ENCODE measurements at places on chromosomes 7 and 10. TPM values are rescaled to one million over a fixed set of nuclear protein-coding genes. Genes with fewer than 3 reads are reported as not detected.
A peak's percentile ranks its signal among the peaks of the same experiment; 100 is the strongest.

GRCh38 chr7:116499168-116500077, at the start of gene CAV2:
Gene CAV2, plus strand, starts transcription at chr7:116499738. Its CDS starts 44 bp downstream, at chr7:116499782.
- no peak for DNase-seq

- no peak for DNase-seq
Measured at GRCh38 chr10:123643315-123643714, 22.8 kb upstream of the GPR26 start.

DNA sequence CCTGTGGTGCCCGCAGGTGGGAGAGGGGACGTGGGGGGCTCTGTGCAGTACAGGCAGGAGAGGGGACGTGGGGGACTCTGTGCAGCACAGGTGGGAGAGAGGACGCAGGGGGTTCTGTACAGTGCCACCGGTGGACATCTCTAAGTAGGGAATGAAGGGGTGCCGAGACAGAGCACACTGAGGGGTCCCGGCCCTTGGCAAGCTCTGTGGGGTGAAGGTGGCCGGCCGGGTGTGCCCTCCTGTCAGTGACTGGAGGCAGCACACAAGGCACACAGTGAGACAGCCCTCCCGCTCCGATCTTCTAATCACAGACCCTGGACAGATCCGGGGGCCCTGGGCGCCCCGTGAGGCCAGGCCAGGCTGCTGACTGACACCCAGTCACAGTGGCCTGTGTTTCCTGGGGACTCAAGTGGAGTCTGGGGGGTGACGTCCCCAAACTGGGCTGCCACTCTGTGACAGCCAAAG, 11.2 kb downstream of the GPR146 start:
- no peak for DNase-seq

- peak; percentile 60 for DNase-seq
Measured at GRCh38 chr7:155058896-155059295, 11.2 kb upstream of the HTR5A start.

Gene MEPCE
- total RNA-seq: 48.1 TPM

GRCh38 chr7:2373124-2373556, 18.5 kb downstream of the EIF3B start:
- DNase-seq: no peak

GRCh38 chr10:33822774-33823173, 488.3 kb upstream of the NRP1 start:
- DNase-seq: no peak

Gene KEL
- 12.5 TPM for total RNA-seq

Gene ANTXRL
- not detected for total RNA-seq

GRCh38 chr10:112999102-112999501, 49.1 kb downstream of the TCF7L2 start:
- DNase-seq: no peak

Gene TMED4
- 72.1 TPM for total RNA-seq

DNA sequence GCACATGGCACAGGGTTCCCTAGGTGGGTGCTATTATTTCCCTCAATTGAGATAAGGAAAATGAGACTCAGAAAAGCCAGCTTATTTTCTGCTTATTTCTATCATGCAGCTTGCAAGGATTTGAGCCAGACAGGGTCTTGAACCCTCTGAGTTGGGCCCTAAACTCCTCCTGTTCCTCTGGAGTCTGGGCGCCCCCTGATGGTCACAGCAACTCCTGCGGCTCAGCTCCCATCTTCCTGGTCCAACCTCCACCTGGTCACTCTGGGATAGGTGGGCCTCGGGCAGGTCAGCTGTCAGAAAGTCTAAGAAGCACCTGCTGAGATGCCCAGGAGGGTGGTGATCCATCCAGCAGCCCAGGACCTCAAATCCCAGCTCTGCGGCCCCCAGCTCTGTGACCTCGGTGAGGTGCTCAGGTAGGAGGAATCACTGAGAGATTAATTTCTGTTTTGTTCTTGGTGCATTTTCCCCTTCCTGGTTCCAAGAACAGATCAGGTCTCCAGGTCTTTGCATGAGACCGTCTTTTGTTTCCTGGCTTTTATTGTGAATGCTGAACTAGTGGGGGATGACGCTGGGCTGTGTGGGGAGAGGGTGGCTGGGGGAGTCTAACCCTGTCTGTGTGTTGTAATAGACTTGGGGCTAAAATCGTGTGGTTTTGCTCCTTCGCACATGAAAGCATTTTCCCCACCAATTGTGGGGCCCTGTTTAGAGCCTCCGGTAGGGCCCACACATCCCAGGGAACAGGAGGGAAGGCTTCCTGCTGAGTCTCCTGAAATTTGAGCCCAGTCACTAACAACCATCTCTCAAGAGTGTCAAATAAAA, 32.8 kb downstream of the TMEM130 start:
- DNase-seq: no peak
